Ecto neural progenitor cell (in vitro differentiated cells): ENCODE measurements at places on chromosomes 7 and 10.

DNA sequence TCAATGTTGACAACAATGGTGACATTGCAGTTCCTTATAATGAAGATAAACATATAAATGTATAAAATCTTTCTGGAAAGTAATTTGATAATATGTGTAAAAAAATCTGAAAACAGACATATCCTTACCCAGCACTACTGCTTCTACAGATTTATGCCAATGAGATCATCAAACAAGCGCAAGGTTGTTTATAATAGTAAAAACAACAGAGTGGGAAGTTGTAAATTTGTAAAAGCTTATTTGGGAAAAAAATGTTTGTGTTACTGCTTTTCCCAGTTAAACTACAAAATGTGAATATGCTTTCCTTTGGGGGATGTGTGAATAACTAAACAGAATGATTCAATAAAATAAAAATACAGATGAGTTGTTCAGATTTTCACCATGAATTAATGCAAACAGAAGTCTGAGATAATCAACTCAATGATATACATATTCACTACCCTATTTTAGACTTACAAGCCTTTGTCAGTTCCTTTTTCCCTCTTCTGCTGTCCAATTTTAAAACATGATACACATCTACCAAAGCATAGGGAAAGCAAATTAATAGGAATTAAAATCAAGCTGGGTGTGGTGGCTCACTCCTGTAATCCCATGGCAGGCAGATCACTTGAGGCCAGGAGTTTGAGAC is 82.1 kb downstream of the USP6NL start:
- no peak for DNase-seq

GRCh38 chr7:158065340-158065739 is 522.3 kb downstream of the PTPRN2 start:
- no peak for DNase-seq

DNA sequence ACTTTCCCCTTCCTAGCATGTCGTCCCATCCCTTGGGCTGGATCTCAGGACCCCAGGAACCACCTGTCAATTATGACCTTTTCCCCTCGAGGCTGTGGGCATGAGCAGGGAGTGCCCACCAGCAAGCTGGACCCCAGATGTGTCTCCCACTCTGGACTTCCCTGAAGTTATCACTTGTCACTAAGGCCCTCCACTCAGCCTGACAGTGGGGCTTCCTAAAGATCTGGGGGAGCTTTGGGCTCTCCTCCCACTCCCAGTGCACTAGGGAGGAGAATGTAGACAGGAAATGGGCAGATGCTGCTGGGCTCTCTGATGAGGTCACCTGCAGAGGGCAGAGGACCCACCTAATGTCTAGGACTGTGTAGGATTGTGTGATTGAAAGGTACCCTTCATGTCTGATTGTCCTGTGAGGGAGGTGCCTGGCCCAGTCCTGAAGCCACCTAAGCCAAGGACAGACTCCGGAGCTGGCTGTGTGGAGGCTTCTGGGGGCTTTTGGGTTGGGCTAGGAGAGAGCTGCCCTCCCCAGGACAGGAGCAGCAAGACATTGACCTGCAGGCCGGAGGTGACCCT is 18.7 kb downstream of the MYO1G start:
- no peak for DNase-seq

DNA sequence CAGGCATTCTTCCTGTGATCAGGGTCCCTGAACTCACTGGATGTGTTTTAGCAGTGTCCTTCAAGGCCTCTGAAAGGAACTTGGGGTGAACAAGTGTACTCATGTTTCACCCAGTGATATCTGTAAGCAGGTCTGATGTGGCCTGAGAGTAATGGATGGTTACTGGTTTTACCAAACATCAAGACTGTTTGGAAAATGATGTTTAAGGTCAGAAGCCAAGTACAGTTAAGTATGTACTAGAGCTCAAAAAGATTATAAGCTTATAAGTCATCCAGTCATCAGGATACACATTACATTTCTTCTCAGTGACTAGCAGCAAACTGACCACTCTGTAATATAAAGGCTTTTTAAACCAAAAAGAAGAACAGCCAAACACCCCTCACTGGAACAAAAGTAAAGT is 79.8 kb upstream of the PTN start:
- no peak for DNase-seq
